ENCODE measurements at places on chromosomes 6 and 20.

GRCh38 chr6:165652766-165653165 is 10.3 kb downstream of the PDE10A start:
- no peak for DNase-seq

DNA sequence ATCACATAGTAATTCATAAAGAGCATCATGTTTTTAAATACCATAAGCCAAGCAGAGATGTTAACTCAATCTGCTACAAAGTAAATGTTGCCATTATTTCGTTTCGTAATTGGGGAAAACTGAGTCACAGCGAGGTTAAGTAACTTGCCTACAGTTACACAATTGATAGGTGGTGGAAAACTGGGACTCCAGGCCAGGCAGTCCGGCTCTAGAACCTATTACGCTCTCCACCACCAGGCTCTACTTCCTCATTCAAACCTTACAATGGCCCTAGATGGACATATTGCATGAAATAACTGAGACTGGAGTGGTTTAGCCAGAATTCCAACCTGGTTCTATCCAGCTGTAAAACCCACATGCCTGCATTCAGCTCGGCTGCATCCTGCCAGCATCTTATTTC is 58.2 kb downstream of the LINC00237 start:
- DNase-seq: no peak

DNA sequence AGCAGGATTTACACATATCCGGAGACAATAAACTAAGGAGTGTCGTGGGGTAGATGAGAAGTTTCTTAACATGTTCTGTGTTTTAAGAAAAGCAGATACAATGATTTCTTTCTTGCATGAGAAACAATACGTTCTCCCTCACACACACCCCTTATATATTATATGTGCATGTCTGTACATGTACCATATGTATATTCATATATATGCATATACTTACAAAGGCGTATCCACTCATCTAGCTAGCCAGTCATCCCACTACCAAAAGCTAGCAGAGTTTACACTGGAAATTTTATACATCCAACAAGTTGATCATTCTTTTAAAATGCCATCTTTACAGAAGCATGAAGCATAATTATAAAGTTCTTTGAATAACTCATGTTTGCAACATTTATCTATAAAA is 14.9 kb downstream of the ARG1 start:
- DNase-seq: no peak

DNA sequence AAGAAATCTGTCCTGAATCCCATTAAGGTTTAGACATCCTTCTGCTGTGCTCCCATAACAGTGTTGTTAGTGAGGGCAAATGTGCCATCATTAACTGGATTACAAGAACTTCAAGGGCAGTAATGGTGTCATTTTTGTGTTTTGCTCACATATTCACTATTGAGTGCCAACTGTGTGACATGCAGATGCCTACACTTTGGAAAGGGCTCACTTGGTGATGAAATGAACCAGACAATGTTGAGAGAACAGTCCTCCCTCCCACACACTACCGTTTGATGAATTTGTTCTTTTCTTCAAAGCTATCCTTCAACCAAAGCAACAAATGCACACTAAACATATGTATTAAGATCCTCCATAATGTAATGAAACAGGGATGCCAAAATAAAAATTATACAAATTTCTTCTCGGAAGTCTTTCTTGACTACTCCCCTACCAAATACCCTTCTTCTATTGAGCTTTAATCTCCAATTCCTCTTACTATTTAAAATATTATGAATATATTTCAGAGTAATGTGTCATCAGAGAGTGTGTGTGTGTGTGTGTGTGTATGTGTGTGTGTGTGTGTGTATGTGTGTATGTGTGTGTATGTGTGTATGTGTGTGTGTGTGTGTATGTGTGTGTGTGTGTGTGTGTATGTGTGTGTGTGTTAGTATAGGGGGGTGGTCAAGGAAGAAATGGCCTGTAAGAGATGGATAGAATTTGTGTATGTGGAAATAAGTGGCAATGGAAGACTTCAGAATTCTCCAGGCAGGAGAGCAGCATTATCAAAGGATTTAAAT is 92.3 kb upstream of the ENPP5 start:
- DNase-seq: no peak

GRCh38 chr6:111173946-111174345 is 86.6 kb downstream of the SLC16A10 start:
- DNase-seq: no peak

- DNase-seq: no peak
These were observed 21.2 kb downstream of the STK38 start for GRCh38 chr6:36526066-36526465.

- DNase-seq: no peak
These were observed 8.3 kb downstream of the TFAP2A start for GRCh38 chr6:10406556-10406955.

GRCh38 chr6:153167061-153167891 is 36.2 kb upstream of the RGS17 start:
- DNase-seq: no peak

GRCh38 chr6:150710236-150710635 is 110.6 kb downstream of the PLEKHG1 start:
- DNase-seq: no peak

GRCh38 chr6:141700819-141701218 is 431.9 kb upstream of the GJE1 start:
- DNase-seq: no peak

DNA sequence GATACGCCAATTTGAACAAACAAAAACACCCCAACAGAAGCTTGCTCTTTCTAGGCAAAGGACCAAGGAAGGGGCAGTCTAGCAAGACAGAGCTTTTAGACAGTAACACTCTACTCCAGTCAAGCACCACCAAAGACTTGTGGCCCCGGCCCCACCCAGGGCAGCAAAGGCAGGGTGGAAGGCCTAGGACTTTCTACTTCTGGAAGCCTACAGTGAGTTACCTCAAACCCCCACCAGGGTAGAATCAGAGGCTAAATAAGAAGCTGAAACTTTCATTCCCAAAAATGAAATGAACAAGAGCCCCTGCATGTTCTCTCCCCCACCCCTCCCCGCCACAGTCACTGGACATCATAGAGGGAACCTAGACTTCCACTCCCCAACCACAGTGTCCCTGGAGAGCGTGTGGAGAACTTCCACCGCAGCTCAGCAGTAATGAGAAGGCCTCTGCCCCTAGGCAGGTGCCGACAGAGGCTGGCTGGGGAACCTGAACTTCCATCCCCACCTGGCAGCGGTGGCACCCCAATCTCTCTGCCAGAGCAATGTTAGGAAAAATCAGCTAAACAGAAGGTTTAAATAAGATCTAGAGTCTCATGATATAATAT is 40.0 kb downstream of the KATNA1 start:
- no peak for DNase-seq

GRCh38 chr20:13028673-13029072 is 19.9 kb downstream of the SPTLC3 start:
- DNase-seq: no peak

DNA sequence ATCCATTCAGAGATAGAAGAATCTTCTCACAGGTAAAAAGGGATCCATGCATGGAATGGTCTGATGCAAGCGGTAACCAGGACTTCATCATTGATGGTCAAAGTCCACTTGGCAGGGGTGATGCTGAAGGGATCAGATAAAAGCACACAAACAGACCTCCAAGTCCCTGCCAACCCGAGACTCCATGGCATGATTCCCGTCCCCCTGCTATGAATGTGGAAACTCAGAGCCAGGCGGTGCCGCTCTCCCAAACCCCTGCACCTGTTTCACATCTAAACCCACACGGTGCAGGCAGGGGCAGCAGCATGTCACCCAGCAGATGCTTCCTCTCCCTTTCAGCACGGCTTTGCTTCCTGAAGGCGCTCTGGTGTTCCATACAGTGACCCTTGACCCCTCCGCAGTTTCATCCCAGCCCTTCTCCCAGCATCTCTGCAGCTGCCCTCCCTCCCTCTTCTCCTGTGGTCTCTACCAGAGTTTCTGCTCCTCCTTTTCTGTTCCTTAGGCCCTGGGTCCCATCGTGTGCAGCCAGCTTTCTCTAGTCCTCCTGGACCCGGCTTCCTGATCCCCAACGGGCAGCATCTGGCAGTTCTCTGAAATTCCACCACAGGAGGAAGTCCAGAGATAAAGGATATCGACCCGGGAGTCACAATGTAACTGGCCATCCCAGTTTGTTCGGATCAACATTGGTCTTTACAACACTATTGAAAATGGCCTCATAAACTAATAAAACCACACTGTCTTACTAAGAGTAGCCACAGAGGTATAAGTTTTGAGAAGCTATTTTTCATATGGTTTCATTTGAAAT is 235.0 kb downstream of the TTLL2 start:
- DNase-seq: no peak

- no peak for DNase-seq
These were observed 757 bp upstream of the R3HDML start for GRCh38 chr20:44336086-44336485.

DNA sequence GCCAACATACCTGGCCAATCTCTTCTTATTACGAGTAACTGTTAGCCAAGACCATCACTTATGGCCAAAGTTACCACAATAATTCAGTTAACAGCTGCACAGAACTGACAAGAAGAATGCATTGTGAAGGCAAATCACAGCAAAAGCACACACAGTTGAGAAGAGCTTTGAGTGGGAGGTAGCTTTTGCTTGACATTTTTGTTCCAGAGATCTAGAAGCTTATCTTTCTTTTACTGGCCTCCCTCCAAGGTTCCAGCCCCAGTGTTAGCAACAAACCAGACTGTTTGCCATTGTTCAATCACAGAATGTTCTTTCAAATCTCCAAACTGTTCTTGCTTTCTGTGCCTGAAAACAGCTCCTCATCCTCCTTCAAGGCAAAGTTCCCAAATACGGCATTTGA is 35.9 kb upstream of the IRAK1BP1 start:
- no peak for DNase-seq

- no peak for DNase-seq
These were observed 146.3 kb downstream of the MANEA start for GRCh38 chr6:95723638-95724037.

GRCh38 chr6:53703047-53703446 is 37.5 kb upstream of the KLHL31 start:
- no peak for DNase-seq

DNA sequence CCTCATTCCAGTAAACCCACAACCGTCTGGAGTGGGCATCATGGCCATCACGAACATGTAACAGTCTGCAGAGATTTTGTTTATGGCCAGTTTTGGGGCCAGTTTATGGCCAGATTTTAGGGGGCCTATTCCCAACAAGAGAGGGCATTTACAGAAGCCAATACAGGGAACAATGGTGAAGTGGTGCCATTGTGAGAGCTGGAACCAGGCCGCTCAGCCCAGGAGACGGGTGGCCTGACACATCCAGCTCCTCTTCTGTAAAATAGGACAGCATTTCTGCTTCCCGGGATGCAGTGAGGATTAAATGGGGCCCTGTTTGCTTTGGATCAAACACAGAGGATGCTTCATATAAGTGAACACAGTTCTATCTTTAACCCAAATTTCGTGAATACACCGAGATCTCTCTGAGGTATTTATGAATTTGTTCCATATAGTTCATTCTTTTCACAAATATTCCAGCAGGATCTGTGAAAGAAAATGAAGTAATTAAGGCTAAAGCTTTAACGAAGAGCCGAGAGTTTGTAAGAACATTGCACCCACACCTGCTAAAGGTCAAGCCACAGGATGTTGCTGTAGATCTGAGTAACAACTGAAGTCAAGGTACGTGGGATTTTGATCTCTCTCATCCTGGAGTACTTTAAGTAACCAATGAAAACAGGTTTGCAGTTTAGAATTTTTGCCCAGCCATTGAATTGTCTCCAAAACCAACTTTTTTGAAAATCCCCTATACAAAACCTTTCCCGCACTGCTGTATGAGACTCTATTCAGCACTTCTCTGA is 14.5 kb upstream of the SIRPG start:
- no peak for DNase-seq

- no peak for DNase-seq
These were observed 62.0 kb downstream of the EZR start for GRCh38 chr6:158756977-158757752.

- no peak for DNase-seq
These were observed 97.6 kb upstream of the STMND1 start for GRCh38 chr6:17004269-17004668.

GRCh38 chr6:28734443-28734959 is 189.3 kb downstream of the TRIM27 start:
- no peak for DNase-seq

DNA sequence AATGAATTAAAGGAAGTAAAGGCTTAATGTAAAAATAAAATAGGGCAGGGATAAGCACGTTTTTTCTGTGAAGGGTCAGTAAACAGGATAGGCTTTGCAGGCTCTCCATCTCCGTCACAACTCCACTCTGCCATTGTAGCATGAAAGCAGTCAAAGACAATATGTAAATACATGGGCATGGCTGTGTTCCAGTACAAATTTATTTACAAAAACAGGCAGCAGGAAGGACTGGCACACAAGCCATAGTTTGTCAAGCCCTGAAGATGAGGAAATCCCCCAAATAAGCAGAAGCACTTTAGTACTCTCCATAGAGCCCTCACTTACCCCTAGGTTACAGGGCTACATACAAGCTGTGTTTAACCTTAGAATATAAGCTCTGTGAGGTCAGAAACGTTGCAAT is 8.9 kb upstream of the FBXO9 start:
- DNase-seq: no peak

DNA sequence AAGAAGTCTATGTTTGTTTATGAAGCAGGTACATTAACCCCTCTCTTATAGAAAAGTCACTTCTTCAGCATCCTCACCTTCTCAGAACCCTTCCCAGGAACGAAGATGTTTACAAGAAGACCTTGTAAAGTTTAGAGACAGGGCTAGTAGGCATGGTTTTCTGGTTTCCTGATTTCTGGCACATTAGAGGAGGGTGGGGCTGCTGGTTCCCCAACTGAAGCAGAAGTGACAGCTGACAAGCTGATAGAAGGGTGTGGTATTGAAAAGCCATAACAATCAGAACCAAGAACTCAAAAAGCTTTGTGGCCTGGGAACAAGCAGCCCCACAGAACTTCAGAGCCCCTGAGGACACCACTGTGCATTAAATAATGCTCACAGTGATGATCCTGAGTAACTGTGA is 91.2 kb downstream of the RTN4IP1 start:
- no peak for DNase-seq

All from neural crest cell (in vitro differentiated cells).